NCI-H2081 treated with DMSO at 0.1 percent for 48 hours (cell line): ENCODE measurements at places on chromosomes 2 and 18.

GRCh38 chr2:194385376-194385775 lies 1271.7 kb upstream of the SLC39A10 start:
- DNase-seq: no peak

DNA sequence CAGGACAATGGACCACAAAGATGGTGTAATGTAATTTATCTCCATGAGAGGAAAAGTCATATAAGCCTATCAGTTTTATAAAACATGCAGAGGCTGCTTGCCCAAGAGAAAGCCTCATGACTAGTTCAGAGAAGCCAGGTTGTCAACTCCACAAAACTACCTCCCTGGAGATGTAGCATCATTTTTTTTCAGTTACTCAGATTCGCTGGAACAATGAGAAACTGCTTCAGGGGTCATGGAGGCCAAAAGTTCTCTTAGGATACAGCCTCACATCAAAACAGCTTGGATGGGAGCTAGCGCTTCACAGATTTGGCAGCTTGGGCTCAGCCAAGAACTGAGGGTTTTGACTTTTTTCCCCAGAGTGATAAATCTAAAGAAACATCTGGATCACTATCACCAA lies 263.5 kb downstream of the INSIG2 start:
- no peak for DNase-seq

GRCh38 chr2:134667541-134667940 lies 51.3 kb downstream of the TMEM163 start:
- no peak for DNase-seq

DNA sequence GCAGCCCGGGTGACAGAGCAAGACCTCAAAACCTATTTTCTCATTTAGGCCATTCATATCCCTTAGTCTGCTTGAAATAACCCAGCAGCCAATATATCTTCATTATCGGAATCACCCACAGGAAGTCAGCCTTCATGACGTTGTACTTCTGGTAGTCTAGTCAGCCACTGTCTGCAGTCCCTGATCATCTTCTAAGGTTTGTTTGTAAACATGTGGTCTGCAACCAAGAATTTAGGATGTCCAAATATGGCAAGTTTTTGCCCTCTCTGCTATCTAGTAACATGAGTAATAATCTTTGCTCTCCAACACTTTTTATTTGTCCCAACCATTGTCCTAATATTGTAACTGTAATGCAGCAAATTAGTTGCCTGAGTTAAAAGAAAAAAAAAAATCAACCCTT lies 92.5 kb downstream of the PRPF40A start:
- no peak for DNase-seq

DNA sequence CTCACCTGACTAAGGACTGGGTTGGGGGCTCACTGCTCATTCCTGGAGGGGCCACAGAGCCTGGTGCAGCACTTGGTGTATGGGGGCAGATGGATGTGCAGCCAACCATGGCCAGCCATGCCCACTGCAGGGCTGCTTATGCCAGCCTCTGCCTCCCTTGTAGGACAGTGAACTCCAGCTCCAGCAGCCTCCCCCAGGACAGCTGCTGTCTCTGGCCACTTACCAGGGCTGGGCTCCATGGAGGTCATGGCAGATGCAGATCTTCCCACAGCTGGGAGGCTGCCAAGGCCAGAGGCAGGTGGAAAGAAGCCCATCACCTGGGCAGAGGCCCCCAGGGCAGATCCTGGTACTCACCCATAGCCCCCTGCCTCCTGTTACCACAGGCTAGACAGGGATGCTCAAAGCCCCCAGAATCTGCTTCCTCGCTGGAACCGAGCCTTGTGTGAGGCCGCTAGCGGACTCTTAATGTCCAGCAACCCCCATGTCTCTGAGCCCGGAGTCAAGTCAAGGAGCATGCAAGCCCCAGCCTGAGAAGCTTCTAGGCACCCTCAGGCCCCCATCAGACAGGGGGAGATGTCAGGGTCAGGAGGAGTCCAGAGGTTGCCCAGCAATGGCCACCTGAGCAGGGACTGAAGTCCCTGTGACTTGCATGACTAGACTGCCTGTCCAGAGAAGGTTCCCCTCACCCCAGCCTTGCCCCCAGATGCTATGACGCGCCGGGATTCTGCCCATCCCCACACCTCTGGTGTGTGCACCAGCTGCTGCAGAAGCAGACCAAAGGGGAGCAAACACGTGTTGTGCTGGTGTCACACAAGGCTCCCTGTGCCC lies 123.6 kb downstream of the TWIST2 start:
- DNase-seq: no peak

GRCh38 chr2:17199741-17200140 lies 318.5 kb downstream of the RAD51AP2 start:
- no peak for DNase-seq

DNA sequence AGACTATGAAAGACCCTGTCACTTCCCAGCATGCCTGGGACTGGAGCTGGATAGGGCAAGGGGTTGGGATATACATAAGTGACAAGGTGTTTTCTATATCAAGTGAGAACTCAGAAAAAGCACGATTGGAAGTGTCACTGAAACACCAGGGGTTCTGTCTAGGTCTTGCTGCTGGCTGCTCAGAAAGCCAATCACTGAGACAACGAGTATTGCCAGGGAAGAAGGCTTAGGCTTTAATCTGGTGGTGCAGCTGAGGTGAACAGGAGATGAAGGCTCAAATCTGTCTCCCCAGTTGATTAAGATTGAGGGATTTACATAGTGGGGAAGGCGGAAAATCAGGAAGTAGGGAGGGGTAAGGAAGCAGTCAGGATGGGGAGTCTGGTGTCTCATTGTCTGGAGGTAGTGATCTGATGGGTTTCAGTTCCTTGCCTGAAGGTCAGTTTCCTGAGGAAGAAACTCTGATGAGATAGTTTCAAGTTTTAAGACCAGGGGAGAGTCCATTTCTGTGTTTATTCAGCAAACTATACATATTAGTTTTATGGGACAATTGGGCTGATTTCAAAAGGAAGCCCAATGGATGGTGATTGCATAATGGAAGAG lies 3.5 kb upstream of the C2orf74 start:
- DNase-seq: no peak

DNA sequence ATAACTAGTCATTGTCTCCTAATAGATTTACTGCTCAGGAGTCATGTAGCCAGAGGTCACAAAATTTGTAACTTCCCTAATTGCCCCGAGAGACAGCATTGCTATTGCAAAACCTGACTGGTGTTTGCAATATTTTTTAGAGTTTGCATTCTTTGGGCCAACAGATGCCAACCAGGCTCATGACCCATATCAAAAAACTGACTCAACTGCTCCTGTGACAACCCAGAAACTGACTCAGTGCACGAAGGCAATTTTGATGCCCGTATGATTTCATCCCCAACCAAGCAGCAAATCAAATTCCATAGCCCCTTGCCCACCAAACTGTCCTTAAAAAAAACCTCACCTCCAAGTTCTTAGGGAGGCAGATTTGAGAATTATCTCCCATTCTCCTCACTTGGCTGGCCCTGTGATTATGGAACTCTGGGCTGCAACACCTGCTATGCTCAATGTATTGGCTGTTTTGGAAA lies 951.3 kb downstream of the TSN start:
- no peak for DNase-seq

DNA sequence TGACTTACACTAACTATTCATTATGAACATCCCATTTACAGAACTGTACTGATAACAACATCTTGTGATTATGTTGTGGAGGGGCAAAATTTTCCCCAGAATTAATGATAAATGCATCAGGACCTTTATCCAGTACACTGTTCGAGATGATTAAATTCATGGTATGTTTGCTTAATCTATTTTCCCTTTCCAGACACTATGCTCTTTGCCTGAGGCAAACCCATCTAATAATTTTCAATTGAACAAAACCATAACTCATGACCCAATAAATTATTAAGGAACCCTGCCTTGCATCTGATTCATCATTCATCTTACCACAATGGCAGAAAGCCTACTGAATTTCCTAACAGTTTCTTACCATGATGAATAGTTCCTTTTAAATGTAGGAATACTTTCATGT lies 385.0 kb downstream of the DSEL start:
- DNase-seq: no peak

DNA sequence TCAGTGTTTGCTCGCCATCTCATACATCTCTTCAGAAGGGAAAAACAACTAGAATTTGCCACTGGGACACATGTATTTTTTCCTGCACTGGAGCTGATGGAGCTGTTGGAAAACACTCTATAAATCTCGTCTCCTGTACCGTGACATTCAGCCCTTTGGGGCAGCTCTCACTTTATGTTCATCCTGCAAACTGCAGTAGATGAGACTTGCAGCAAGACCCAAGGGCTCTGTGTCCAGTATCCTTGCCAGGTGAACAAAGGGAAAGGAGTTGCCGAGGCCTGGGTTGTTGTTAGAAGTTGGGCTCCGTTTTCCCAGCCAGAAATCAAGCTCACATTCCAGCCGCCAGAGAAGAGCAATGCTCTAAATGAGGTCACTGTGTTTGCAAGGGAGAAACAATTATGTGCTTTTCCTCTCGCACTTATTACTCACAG lies 285.1 kb downstream of the SLC4A3 start:
- DNase-seq: no peak

DNA sequence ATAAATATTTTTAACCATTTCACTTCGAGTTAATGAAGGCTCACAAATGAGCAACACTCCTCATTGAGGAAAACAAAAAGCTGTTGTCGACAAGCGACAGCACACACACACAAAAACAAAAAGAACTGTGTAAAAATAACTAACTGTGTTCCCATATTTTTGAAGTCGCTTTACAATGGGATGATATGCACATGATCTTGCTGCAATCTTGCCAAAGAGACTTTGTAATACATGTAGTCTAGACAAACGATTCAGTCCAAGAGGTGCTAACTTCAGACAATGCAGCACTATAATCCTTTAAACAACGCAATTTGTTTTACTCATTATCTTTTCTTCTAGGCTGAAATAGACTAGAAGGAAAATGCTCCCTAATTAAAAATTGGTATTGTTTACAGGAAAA lies 7.2 kb upstream of the USP34 start:
- no peak for DNase-seq

DNA sequence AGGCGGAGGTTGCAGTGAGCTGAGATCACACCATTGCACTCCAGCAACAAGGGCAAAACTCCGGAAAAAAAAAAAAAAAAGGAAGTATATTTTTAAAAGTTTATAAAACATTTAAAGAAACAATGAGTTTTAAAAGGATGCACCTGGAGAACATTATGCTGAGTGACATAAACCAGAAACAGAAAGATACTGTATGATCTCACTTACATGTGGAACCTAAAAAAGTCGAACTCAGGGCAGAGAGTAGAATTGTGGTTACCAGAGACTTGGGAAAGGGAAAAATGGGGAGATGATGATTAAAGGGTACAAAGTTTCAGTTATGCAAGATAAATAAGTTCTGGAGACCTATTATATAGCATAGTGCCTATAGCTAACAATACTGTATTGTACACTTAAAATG lies 52.8 kb upstream of the RTN4 start:
- DNase-seq: no peak

DNA sequence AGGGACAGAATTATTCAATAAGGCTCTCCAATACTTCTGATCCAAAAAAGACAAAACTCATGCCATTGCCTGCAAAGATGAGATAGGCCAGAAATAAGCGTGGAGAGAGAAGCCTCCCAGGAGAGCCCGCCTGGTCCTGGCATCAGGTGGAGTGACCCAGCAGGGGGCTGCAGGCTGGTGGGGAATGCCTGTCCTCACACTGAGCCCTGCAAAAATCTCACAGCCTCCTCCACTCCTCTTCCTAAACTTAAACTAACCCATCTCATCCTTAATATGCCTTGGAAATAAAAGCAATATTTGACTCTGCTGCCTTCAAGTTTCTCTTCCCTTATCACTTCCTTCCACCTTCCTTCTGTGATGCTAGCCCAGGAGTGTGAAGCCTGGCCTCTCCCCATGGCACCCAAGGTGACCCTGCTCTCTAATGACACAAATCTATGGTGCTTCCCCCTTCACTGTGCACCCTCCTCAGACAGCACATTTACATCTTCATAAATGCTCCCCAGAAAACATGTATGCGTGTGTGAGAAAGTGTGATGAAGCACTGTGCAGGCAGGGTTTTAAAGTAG lies 218.4 kb downstream of the ANAPC1 start:
- no peak for DNase-seq

DNA sequence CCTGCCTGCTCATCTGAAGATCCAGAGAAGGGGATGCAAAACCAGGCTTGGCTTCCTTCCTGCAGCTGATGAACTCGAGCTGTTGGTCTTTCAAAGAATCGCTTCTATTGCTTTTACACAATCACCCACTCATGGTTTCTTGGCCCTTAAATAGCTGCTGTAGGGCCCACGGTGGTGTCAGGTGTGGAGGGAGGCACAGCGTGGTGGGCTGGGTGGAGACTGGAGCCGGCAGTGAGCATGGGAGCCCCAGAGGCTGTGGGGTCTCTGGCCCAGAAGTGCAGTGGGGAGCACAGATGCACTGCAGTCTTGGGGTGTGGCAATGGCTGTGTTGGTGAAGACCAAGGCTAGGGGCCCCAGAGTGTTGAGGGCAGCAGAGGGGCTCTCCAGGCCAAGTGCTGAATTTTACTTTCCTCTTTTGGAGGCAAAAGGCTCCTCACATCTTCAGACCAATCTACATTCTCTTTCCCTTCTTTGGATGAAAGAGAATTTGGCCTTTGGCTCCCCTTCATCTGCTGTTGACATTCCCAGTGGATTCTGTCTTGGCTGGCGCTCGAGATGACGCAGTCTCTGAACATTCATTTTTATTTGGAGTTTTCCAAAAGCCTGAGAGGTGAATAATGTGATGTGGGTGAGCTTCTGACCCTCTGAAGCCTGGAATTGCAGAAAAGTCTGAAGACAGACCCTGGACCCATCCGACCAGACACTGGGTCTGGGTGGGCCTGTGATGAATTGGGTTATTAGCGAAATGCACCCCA lies 70.1 kb upstream of the ASB18 start:
- DNase-seq: no peak

DNA sequence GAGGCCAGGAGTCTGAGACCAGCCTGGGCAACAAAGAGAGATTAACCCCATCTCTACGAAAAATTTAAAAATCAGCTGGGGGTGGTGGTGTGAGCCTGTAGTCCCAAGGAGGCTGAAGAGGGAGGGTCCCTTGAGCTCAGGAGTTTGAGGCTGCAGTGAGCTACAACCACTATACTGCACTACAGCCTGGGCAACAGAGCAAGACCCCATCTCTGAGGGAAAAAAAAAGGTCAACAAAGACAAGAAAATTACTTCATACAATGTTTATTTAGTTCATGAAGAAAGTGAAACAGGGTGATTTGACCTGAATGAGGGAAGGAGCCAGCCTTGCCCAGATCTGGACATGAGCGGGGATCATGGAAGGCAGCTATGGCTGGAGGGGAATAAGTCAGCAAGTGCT lies 59.1 kb downstream of the TMEM163 start:
- no peak for DNase-seq

- DNase-seq: no peak
These were observed 15.4 kb downstream of the DSG2 start for GRCh38 chr18:31513189-31513935.

- DNase-seq: no peak
These were observed 70.5 kb downstream of the PIK3C3 start for GRCh38 chr18:42025491-42025890.
